Right kidney (tissue), 9 donors: ENCODE measurements at places on chromosomes 16 and 17.

DNA sequence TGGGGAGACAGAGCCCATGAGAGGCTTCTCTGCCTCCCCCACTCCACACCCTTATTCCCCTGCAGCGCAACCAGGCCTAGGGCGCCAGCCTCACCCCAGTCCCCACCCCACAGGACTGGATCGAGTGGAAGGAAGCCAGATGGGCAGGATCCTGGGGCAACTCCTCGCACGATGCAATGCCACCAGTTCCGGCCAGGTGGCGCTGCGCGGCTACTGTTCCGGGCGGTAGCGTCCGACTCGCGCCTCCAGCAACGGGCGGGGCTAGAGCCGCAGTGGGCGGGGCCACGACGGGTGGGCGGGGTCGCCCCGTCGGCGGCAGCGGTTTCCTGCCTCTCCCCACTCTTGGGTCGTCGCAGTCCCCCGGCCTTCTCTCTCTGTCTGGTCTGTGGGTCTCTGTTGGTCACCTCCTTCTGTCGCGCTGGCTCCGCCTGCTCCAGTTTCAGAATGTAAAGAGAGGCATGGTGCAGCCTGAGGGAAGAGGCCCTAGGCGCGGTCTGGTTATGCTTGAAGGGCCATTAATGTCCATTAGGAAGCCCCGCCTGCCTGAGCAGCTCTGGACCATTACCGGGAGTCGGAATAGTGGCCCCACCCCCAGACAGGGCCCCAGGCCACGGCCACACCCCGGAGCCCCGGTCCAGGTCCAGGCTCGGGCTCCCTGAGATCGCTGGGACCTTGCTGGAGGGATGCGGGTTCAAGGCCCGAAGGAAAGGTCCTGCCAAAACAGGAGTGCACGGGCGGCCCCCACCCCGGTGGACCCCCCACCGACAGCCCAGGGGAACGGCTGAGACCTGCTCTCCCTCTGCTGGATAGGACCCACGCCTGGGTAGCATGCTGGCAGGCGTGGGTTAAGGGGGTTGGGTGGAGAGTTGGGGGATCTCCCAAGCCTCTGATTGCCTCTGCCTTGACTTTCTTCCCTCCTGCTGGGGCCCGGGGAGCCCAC lies 3.3 kb upstream of the NHERF2 start:
- DNase-seq: peak; percentile 97

DNA sequence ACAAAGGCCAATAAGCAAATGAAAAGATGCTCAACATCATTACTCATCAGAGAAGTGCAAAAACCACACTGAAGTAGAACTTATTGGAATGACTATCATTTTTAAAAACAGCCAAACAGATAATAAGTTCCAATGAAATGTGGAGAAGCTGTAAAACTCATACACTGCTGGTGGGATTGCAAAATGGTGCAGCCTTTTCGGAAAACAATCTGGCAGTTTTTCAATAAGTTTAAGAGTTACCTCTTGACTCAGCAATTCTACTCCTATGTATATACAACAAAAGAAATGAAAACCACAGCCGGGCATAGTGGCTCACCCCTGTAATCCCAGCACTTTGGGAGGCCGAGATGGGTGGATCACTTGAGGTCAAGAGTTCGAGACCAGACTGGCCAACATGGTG lies 49.3 kb downstream of the AKAP10 start:
- DNase-seq: no peak

DNA sequence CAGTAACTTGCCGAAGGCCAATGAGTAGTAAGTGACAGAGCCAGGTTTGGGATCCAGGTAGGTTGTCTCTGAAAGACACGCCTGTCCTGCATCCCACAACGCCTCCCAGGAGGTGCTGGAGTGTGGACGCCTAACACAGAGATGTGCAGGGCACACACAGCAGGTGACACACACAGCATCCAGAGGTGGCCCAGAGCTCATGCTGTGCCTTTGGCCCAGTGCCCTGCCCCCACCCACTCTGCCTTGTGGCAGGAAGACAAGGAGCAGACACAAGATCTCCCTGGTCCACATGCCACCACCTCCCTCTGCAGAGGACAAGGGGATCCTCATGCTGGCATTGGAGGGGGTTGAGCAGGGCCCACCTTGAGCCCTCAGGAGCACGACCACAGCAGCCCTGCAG lies 14.7 kb upstream of the STH start:
- no peak for DNase-seq

GRCh38 chr17:32909787-32910369 lies 18.1 kb upstream of the TMEM98 start:
- DNase-seq: peak; percentile 26

DNA sequence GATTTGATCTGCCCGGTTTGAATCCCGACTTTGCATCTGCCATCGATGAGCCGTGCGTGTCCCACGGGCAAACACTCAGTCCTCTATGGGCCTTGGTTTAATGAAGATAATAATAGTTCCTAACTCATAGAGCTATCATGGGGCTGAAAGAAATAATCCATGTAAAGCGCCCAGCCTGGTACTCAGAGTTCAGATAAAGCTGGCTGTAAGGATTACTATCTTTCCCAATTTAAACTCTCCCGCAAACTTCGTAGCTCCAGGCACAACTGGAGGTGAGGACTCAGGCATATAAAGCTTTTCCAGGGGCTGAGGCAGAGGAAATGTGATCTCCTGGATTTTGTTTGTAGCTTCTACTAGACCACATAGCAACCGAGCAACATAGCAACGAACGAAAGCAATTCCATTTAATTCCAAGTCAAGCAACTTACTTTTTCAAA lies 16.3 kb downstream of the ALOX15 start:
- no peak for DNase-seq

GRCh38 chr16:73064212-73064993 lies 16.5 kb upstream of the ZFHX3 start:
- peak; percentile 82 for DNase-seq

- no peak for DNase-seq
Measured at GRCh38 chr17:75295201-75296158, 6.2 kb upstream of the SLC25A19 start.

DNA sequence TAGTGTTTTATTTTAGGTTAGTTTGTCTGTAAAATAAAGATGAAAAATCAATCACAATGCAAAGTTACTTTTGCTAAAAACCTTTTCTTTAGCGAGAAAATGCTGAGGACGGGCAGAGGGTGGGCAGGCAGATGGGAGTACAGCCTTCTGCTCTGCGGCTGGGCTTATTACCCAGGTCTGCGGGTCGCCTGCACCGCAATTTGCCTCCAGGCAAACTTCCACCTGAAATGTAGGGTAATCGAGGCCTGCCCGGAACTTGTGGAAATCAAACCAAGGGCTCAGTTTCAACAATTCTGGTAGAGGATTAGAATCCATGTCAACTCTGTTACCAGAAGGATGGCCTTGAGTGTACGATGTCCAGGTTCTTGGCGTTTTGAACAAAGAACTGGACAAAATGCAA lies 22.3 kb upstream of the MMD start:
- DNase-seq: no peak

DNA sequence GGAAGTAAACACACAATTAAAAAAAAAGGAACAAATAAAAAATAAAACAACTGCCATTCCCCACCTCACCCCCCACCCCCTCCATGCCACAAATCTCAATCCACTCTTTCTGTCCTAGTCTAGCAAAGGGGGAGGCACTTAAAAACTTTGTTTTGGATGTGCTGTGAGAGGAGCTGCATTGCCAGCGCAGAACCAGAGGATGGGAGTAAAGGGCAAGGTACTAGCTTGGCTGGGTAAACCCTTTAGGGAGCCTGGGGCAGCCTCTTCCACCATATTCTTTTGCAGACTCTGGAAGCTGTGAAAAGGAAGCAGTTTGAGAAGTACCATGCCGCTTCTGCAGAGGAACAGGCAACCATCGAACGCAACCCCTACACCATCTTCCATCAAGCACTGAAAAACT lies 1.4 kb downstream of the MRPS7 start:
- no peak for DNase-seq

DNA sequence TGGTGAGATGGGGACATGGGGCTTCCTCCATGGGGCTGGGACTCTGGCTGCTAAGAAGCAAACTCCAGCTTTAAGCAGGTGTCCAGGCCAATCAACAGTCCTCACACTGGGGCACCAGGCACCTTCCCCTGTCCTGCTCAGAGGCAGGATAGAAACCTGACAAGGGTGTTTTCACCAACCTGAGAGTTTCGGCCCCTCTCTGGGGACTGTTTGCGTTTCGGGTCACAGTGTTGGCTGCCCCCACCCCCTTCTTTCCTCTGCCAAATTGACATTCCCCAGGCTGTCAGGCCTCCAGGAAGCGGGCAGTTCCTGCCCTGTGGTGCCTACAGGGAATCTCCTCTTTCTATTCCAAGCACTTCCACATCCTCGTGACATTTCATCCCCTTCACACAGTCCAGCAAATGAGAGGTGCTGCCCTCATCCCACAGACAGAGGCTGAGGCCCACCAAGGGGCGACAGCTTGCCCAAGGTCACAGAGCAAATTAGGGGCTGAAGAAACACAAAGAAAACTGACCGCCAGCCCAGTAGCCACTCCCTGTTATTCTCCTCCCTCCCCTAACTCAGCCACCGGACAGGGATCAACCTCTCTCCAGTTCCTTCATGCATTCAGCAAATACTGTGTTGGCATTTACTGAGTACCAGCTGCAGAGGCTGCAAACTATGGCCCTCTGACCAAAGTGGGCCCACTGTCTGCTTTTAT lies 38.0 kb downstream of the MMP15 start:
- DNase-seq: peak; percentile 37

DNA sequence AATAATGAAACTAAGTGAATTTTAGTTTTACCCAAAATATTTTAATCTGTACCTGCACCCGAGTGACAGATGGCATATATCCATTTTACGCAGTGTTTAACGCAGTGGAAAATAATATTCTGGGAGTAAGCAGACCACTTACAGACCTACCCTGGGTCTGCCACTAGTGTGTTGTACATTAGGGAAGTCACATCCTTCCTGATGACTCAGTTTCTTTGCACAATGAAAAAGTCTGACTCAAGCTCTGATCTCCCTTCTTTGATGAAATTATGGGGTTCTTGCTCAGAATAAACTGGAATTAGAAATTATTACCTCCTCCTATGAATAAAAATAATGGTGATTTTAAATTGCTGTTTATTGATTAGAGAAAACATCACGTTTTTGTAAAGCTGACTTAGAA lies 123.2 kb upstream of the AXIN2 start:
- DNase-seq: no peak

- DNase-seq: no peak
Measured at GRCh38 chr17:77457572-77458201, 316.9 kb downstream of the SEC14L1 start.

- DNase-seq: peak; percentile 51
Measured at GRCh38 chr17:64063766-64064224, 43.4 kb upstream of the ICAM2 start.

DNA sequence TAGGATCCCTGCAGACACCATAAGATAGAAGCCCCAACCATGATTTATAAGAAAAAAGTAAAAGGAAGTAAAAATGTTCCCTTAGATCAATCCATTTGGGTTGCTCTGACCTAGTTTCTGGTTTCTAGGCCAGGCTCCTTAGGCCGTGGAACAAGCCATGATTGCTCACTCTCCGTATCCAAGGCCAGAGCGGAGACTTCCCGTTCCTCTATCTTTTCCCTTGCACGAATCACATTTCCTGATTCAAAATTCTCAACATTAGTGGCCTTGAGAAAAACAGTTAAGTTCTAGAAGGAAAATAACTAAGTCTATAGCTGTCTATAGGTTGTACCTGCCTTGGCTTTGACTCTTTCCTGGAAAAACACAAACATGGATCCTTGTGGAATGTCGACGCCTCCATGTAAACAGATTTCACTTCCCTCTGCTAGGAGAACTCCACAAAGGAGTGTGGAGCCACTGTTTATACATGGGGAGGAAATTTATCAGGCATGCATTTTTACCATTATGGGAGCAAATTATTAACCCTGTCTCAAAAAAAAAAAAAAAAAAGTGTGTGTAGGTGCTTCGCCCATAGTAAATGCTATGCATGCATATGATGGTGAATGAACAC lies 149.6 kb downstream of the ZFHX3 start:
- no peak for DNase-seq

DNA sequence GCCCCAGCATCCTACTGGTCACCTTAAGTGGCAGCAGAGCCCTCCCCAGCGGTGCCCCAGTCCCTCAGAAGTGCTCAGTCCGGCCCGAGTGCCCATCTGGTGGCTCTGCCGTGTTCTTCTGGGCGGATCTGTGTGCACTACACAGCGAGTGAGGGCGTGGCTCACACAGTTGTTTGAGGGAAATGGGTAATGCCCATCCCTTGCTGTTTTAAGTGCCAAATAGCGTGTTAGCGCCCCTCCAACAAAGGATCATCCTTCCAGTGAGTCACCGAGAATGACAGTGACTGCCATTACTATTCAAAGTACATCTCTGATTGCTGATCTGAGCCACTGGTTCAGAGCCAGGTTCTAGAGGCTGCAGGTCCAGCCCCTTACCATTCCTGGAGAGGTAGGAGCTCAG lies 152.0 kb downstream of the LGALS9B start:
- DNase-seq: no peak

DNA sequence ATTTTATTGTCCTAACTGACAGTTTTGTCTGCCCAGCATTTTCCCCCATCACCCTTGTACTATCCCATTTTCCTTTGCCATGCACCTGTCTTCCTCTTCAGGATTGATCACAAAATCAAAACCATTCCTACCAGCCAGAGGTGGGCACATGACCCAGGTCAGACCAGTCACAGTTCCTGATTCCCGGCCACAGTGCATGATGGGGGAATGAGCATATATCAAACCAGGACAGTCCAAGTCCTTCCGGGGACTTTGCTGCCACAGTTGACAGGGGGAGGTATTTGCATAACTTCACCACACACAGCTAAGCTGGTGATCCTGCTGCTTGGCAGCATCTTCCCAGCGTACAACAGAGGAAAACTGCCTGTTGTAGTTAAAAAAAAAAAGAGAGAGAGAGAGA lies 493.9 kb downstream of the WWOX start:
- no peak for DNase-seq

- DNase-seq: peak; percentile 52
Measured at GRCh38 chr16:53041320-53042051, 11.2 kb downstream of the CHD9NB start.

- DNase-seq: no peak
Measured at GRCh38 chr17:836151-836550, 54.0 kb downstream of the MRM3 start.
